ENCODE measurements at places on chromosomes 2 and 18.

GRCh38 chr2:163493359-163494298, 242.2 kb downstream of the FIGN start:
- DNase-seq: no peak

- no peak for DNase-seq
Observed at GRCh38 chr2:715854-716560, 38.8 kb upstream of the TMEM18 start.

GRCh38 chr2:85761-86160, 39.5 kb upstream of the FAM110C start:
- DNase-seq: no peak

GRCh38 chr18:48780201-48780912, 170.4 kb downstream of the SMAD7 start:
- no peak for DNase-seq

- no peak for DNase-seq
Observed at GRCh38 chr18:75475228-75475627, 47.7 kb upstream of the SMIM21 start.
